ENCODE measurements at places on chromosomes 5 and 9. TPM values are rescaled to one million over a fixed set of nuclear protein-coding genes. Genes with fewer than 3 reads are reported as not detected.

DNA sequence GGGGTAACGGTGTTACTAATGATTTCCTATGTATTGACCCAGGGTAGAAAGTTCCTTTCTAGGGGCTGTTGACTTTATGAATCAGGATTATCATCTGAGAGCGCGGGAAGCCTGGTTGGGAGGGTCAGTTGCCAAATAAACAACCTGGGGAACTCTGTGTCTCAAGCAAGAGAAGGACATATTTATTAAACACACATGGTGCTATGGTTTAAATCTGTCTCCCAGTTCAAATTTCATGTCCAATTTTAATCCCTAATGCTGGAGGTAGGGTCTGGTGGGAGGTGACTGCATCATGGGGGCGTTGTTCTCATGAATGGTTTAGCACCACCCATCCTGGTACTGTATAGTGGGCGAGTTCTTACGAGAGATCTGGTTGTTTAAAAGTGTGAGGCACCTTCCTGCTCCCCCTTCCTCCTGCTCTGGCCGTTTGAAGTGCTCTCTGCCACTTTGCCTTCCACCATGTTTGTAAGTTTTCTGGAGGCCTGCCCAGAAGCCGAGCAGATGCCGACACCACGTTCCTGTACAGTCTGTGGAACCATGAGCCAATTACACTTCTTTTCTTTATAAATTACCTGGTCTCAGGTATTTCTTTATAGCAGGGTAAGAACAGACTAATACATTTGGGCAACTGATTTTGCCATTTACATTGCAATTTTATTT lies 19.7 kb upstream of the GAS1 start:
- H3K27ac ChIP-seq: peak overlapping the region; percentile 73
- DNase-seq: no peak
- peaks cover 37% of the 10 kb centered on the region for H3K4me1 ChIP-seq
- H3K36me3 ChIP-seq: no peaks in the 10 kb centered on the region
- H3K4me3 ChIP-seq: peak overlapping the region; percentile 2
- no peaks in the 10 kb centered on the region for H3K27me3 ChIP-seq

- no peak overlapping the region for H3K27ac ChIP-seq
- no peaks in the 10 kb centered on the region for H3K36me3 ChIP-seq
- peaks cover 12% of the 10 kb centered on the region for H3K4me1 ChIP-seq
- no peaks in the 10 kb centered on the region for H3K27me3 ChIP-seq
- H3K4me3 ChIP-seq: no peak overlapping the region
These were observed 86.6 kb downstream of the FEM1C start for GRCh38 chr5:115458003-115458409.

The GABRG2 gene
- total RNA-seq: 0.06 TPM

The ZNF462 gene
- total RNA-seq: 34.6 TPM

- peaks cover 10% of the 10 kb centered on the region for H3K4me1 ChIP-seq
- no peak overlapping the region for H3K27ac ChIP-seq
- DNase-seq: no peak
These were observed 166.5 kb upstream of the PHYKPL start for GRCh38 chr5:178398901-178399700.

- peak overlapping the region; percentile 70 for H3K27ac ChIP-seq
- peaks cover 34% of the 10 kb centered on the region for H3K4me1 ChIP-seq
- no peaks in the 10 kb centered on the region for H3K27me3 ChIP-seq
- no peak for DNase-seq
These were observed 62.0 kb upstream of the MEF2C start for GRCh38 chr5:88944751-88945531.

DNA sequence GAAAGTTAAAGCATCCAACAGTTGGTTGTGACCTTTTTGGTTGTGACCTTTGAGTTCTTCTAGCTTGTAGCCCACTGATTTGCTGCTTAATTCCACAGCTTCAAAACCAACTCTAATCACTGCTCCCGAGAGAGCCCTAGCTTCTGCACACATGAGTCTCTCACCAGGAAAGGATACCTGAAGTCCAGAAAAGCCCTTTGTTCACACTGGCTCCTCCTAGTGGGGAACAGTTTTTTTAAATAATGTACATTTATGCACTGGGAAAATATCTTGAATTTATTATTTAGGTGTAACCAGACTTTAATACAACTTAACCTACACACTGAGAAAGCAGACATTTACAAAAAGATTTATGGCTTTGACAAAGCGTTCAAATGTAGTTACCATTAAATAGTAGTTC lies 120.2 kb upstream of the CCDC152 start:
- DNase-seq: no peak
- H3K27me3 ChIP-seq: no peaks in the 10 kb centered on the region
- no peak overlapping the region for H3K4me3 ChIP-seq

- H3K27ac ChIP-seq: no peak overlapping the region
- H3K4me1 ChIP-seq: no peaks in the 10 kb centered on the region
- DNase-seq: no peak
These were observed 482.7 kb upstream of the TLE4 start for GRCh38 chr9:79089054-79089560.

- peak overlapping the region; percentile 55 for H3K4me3 ChIP-seq
- DNase-seq: no peak
- no peaks in the 10 kb centered on the region for H3K27me3 ChIP-seq
- H3K4me1 ChIP-seq: peaks cover 64% of the 10 kb centered on the region
- no peaks in the 10 kb centered on the region for H3K36me3 ChIP-seq
These were observed 158.7 kb upstream of the IER5L start for GRCh38 chr9:129336601-129337331.

DNA sequence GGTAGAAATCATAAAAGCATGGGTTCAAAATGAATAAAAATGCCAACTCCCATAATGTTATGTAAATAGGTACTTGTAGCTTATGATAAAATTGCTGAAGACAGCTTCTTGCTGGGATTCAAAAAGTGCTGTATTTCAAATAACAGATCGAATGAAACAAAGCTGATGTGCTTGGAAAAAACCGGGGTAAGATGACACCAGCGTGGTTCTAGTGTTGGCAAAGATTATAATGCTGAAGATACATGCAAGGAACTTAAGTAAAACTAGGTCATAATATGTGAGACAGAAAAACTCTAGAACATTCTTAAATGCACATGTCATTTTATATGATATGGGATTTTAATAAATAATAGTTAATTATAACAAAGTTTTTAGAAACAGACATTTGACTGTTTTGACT lies 44.4 kb upstream of the APC start:
- DNase-seq: no peak
- no peak overlapping the region for H3K27ac ChIP-seq
- no peaks in the 10 kb centered on the region for H3K36me3 ChIP-seq
- no peaks in the 10 kb centered on the region for H3K27me3 ChIP-seq
- no peaks in the 10 kb centered on the region for H3K4me1 ChIP-seq
- H3K4me3 ChIP-seq: no peak overlapping the region

- no peak overlapping the region for H3K4me3 ChIP-seq
- no peaks in the 10 kb centered on the region for H3K27me3 ChIP-seq
- no peaks in the 10 kb centered on the region for H3K36me3 ChIP-seq
- peaks cover 85% of the 10 kb centered on the region for H3K4me1 ChIP-seq
These were observed 63.9 kb downstream of the PPARGC1B start for GRCh38 chr5:149794041-149794440.

The TMC1 gene
- total RNA-seq: not detected

- H3K4me1 ChIP-seq: no peaks in the 10 kb centered on the region
- DNase-seq: no peak
- no peaks in the 10 kb centered on the region for H3K36me3 ChIP-seq
- no peak overlapping the region for H3K4me3 ChIP-seq
- H3K27me3 ChIP-seq: no peaks in the 10 kb centered on the region
These were observed 69.8 kb downstream of the CNTLN start for GRCh38 chr9:17204611-17205152.

DNA sequence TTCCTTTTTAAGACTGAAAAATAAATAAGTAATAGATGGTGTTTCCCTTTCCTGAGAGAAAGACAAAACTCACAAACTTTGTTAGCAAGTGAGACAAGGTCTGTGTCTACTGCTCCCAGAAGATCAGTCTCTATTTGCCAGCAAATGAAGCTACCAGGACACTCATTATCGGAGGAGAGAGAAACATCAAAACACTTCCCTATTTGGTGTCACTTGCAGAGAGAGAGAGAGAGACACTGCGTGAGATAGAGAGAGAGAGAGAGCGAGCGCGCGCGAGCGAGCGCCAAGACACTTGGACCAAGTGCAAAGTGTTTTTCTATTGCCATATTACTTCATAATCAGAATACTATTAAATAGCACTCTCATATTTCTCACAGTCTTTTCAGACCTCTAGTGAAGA lies 142.7 kb downstream of the KCNN2 start:
- H3K36me3 ChIP-seq: no peaks in the 10 kb centered on the region
- no peaks in the 10 kb centered on the region for H3K4me1 ChIP-seq
- no peak overlapping the region for H3K27ac ChIP-seq
- DNase-seq: no peak

DNA sequence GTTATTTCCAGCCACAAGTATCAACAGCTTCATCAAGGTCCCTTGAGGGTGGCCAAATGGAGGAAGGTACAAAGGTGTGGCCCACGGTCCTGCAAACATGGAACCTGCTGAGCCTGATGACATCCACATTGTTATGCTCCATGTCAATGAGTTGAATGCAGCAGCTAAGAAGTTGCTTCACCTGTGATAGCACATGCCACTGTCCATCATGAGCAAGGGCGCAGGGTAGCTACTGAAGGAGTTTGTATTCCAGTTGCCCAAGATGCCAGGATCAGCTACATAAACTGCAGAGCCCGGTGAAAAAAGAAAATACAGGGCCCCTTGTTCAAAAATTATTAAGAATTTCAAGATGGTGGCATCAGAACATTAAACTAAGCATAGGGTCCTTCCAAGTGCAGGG lies 24.2 kb downstream of the LSM11 start:
- H3K27ac ChIP-seq: no peak overlapping the region
- H3K4me1 ChIP-seq: no peaks in the 10 kb centered on the region
- H3K36me3 ChIP-seq: no peaks in the 10 kb centered on the region
- H3K4me3 ChIP-seq: no peak overlapping the region
- DNase-seq: no peak
- no peaks in the 10 kb centered on the region for H3K27me3 ChIP-seq

The ADAMTSL1 gene
- 81.7 TPM for total RNA-seq

DNA sequence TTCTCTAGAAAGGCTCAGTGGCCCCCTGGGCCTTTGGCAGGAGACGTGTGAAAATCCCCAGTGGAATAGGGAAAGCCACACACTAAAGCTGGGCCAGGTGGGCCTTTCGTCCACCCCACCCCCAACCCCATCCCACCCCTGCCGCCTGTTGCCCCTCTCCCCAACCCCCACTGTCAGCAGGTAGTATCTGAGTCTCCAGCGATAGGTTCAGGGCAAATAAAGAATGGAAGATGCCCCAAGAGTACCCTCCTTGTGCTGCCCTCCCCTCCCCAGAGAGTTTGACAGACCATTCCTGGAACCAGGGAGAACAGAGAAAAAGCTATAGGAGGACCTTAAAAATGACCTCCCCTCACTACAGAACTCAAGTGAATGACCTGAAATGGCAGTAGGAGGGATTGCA lies 36.7 kb upstream of the UBE2D2 start:
- no peaks in the 10 kb centered on the region for H3K36me3 ChIP-seq
- H3K27me3 ChIP-seq: no peaks in the 10 kb centered on the region
- H3K4me3 ChIP-seq: no peak overlapping the region
- H3K27ac ChIP-seq: no peak overlapping the region

DNA sequence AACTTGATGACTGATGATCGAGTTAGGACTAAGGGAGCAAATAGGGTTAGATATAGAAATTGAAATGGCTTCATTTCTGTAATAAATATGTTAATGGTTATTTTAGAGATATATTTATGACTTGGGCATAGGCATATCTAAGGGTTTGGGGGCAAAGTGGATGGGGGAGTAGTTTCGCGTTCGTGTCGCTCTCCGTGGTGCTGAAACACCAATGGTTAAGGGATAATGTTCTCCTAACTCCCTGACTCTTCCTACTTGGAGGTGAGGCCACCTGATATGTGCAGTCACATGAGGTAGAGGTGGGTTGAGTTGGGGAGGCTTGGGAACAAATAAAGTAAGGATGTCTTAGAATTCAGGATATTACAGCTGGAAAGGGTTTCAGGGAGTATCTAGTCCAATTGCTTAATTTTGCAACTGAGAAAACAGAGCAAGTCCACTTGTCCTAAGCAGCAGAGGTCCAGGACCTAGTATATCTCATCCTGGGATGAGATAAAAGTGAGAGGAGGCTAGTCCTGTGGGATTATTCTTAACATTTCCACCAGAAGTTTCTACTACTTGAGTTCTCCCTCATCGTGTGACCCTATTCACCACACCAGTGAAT lies 44.0 kb upstream of the MAP1B start:
- no peak for DNase-seq
- no peaks in the 10 kb centered on the region for H3K36me3 ChIP-seq
- H3K27me3 ChIP-seq: no peaks in the 10 kb centered on the region
- no peak overlapping the region for H3K27ac ChIP-seq
- no peaks in the 10 kb centered on the region for H3K4me1 ChIP-seq

The C7 gene
- 1,019 TPM for total RNA-seq

DNA sequence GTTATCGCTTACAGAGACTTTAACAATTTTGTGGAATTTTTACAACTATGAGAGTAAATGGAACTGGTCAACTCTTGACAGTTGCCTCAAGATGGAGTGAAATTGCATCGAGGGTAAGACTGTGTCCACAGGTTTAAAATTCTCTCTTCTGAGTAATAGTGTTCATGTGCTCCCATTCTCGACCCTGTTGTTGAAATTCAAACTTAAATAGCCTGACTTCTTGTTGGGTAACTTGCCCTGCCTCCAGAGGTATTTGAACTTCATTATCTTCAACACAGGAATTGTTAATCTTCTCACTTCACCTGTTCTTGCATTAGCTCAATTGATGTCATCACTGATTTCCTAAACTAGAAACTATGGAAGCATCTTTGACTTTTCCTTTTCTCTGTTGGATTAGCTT lies 77.5 kb downstream of the PIP5K1B start:
- peak overlapping the region; percentile 3 for H3K4me3 ChIP-seq
- H3K36me3 ChIP-seq: no peaks in the 10 kb centered on the region
- no peak overlapping the region for H3K27ac ChIP-seq
- no peak for DNase-seq
- H3K27me3 ChIP-seq: no peaks in the 10 kb centered on the region

The KIF4B gene
- not detected for total RNA-seq

- H3K4me1 ChIP-seq: peaks cover 6% of the 10 kb centered on the region
- H3K27me3 ChIP-seq: no peaks in the 10 kb centered on the region
- no peak overlapping the region for H3K27ac ChIP-seq
- no peaks in the 10 kb centered on the region for H3K36me3 ChIP-seq
These were observed 121.3 kb upstream of the OSMR start for GRCh38 chr5:38724301-38725030.

DNA sequence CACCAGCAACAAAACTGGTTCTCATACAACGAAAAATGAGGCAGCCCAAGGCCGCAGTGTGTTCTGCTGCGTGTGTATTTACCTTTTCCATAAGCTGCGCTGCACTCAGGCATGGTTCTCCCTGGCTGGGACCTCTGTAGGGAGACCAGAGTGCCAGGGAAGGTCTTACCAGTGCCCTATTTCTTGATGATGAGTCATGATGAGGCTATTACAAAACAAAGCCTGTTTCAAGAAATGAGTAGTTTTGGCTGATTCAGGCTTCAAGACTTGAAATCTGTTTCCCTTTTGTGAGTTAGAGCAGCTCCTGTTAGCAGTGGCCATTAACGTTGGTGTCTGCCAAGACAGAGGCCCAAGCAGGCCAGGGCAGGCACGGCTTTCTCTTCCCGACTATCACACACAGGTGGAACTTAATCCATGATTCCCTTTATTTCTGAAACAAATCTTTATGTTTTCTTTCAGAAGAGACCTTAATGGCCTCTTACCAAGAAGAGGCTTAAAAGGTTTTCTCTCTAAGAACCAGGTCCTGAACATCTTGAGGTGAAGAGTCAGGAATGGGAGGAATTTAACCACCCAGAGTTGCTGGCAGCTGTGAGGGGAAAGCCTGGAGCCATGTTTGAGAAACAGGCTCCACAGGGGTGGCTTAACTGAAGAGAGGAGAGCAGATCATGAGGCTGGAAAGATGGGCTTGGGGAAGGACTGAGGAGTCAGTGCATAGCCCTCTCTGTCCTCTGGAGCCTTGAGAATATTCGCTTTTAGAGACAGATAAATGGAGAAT lies 41.4 kb upstream of the TIFAB start:
- peaks cover 31% of the 10 kb centered on the region for H3K27me3 ChIP-seq
- no peaks in the 10 kb centered on the region for H3K36me3 ChIP-seq
- H3K4me1 ChIP-seq: peaks cover 21% of the 10 kb centered on the region
- DNase-seq: no peak

All from esophagus muscularis mucosa (tissue), 4 donors.